ENCODE measurements at places on chromosomes 5 and 9.

DNA sequence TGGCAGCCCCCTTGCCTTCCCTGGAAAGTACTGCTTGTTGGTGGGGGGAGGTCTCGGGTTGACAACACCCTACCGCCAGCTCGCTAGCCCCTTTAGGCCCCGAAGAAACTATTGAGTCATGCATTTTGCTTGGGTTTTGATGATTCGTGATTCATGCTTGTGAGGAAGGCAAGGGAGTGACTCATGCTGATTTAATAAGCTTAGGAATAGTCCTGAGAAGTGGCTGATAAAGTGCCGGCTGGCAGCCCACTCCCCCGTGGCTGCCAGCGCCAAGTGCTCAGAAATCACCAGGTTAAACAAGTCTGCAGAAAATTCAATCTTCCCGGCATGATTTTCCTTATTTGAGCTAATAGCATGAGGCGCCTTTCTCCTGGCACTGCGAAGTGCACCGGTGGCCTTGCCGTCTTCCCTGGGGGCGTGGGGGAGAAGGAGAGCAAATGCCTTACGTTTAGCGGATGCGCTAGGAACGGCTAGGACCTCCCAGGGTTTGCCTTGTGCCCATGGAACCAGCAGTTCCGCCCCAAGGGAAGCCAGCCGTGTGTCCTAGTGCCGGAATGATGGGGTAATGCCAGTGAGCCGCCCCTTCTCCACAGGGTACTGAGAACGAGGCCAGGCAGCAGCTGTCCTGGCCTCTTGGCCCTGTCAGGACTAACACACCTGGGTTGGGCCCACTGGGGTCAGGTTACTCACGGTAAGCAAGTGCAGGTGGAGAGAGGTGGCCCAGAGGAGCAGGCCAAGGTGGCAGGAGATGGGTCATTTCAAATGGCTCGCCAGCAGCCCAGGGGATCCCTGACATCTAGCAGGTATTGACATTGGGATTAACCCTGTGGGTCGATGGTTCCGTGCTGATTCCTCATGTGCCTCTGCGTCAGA lies 151.9 kb downstream of the MACROH2A1 start:
- DNase-seq = peak; percentile 98

- DNase-seq = no peak
Measured at GRCh38 chr5:125848751-125849150, 574.5 kb upstream of the GRAMD2B start.

- DNase-seq = peak; percentile 64
Measured at GRCh38 chr5:36950586-36951457, 74.3 kb downstream of the NIPBL start.

GRCh38 chr9:135087899-135088347 lies 455 bp downstream of the OLFM1 start:
- DNase-seq = no peak

DNA sequence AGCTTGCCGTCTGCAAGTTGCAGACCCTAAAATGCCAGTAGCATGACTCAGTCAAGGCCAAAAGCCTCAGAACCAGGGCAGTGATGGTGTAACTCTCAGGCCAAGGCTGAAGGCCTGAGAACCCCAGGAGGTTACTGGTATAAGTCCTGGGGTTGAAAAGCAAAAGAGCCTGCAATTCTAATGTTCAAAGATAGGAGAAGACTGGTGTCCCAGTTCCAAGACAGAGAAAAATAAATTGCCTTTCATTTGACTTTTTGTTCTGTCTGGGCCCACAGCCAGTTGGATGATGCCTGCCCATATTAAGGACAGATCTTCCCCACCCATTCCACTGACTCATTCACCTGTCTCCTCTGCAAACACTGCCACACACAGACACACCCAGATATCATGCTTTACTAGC lies 673.2 kb downstream of the CDH18 start:
- no peak for DNase-seq

- no peak for DNase-seq
Measured at GRCh38 chr9:72037571-72037970, 22.8 kb downstream of the C9orf57 start.

DNA sequence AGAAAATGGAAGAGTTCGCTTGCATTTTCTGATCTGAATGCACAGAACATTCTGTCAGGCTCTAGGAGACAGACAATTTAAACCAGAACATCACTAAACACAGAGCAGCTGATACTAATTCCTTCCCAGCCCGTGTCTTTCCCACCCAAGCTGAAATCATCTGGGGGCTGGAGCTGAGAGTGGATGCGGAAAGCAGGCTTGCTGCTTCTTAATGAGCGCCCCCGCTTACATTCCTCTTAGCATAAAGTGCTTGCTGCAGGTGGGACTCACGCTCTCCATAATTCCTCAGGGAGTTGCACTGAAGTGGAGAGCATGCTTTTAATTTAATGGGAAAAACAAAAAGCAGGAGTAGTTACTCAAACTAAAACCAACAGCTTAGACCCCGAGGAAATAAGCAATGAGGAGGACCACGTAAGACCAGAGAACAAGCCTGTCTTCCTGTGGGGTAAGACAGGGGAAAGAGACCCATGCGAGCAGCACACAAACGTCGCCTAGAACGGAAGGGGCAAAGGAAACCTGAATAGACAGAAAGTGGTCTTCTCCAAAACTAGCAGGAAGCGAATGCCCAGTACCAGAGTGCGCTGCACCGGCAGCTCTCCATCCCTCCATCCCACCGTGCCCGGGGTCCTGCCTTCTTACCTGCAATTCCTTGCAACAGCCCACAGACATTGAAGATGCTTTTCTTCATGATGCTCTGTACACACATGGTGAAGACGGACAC lies 139.3 kb downstream of the LHFPL2 start:
- no peak for DNase-seq

DNA sequence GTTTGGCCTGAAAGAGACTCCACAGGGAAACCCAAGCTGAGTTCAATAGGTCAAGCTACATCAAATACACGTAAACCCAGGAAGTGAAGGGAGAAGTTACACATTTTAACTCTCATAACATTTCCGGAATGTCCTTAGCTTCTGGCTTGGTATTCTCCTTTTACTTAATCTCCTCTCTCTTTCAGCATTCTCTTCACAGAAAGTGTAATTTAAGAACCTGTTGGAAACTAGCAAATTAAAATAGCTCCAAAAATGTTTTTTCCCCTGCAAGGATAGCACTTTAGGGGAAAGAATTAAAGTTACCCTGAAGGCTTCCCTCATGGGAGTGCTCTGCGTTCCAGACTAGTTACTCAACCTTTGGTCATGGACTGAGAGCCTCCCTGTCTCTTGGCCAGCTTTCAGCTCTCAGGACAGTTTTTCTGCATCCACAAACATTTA lies 292.7 kb upstream of the TARS1 start:
- DNase-seq = peak; percentile 90

- no peak for DNase-seq
Measured at GRCh38 chr5:75686480-75686879, 30.8 kb downstream of the POC5 start.

DNA sequence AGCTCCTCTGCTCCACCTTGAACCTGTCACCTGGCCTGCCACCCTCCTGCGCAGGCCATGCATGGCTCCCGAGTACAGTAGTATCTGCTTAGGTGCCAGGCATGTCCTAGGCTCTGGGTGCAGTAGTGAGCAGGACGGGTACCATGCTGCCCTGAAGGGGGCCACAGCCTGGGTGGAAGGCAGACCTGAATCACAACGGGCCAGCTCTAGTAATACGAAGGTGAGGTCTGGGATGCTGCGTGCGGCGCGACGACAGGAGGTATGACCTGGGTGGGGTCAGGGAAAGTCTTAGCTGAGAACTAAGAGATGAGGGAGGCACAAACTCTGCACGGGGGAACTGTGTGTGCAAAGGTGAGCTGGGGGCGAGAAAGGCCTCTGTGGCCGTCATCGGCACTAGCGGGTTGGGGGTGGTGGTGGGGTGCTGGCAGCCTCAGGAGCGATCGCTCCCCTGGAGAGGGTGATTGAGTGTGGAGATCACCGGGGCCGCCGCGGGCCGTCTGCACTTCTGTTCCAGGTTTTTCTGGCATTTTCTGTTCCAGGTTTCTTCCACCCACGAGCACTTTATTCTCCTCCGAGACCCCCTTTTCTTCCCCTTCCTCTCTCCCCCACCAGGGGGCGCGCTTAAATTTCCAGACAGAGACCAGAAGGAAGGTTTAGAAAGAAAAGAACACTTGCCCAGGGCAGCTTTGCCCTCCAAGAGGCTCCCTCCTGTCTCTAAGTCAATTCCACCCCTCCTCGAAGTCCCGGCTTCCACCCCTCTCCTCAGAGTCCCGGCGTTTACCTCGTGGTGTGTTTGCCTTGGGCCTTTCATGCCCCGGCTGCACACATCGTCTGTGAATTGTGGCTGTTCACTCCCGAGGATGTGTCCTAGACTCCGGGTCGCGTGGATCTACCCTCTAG lies 15.1 kb downstream of the PDLIM4 start:
- DNase-seq = peak; percentile 39

GRCh38 chr9:91858213-91859030 lies 91.6 kb downstream of the ROR2 start:
- no peak for DNase-seq

DNA sequence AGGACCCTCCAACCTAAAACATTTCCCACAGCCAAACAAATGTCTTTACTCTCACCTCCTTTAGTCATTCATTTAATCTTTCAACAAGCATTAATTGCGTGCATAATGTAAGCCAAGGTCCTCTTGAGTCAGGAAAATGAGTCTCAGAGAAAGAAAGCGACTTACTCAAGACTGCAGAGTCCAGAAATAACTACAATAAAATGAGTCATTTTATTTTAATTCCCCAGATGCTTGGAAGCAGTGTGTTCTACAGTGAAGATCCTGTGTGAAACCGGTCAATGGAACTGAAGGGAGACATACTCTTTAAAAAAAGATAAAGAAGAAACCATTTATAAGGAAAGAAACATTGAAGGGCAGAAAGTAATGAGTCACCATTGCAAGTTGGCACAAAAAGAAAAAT lies 513.7 kb downstream of the CDK5RAP2 start:
- DNase-seq = no peak

- no peak for DNase-seq
Measured at GRCh38 chr5:12951846-12952245, 992.6 kb downstream of the DNAH5 start.

DNA sequence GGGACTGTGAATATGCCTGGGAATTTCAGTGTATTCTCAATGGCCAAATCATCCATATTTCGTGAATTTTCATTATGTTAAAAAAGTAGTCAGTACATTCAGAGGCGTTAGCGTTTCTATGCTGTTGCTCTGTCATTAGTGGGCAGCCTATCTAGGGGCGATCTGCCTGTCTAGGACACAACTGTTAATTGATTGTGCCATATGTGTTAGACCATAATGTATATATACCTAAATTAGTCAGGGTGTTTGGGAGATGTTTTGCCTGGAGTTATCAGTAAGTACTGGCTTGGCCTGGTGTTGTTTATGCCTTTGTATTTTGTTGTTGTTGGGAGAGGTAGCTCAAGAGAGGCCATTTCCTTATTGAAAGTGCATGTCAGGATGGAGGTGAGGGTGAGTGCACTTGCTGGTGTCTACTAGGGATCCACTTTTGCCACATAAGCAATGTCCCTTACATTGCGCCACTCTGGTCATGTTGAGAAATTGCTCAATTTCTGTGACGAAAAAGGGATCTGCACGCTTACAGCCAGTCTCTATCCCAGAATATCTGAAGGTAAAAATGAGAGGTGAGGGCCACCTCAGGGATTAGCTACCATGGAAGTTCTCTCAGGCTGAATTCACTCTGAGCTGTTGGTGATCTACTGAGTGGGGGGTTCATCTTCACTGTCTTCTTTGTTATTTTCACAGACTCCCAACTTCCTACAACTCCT lies 123.3 kb downstream of the ST8SIA4 start:
- DNase-seq = no peak

GRCh38 chr5:91941588-91941987 lies 558.5 kb upstream of the ARRDC3 start:
- no peak for DNase-seq

DNA sequence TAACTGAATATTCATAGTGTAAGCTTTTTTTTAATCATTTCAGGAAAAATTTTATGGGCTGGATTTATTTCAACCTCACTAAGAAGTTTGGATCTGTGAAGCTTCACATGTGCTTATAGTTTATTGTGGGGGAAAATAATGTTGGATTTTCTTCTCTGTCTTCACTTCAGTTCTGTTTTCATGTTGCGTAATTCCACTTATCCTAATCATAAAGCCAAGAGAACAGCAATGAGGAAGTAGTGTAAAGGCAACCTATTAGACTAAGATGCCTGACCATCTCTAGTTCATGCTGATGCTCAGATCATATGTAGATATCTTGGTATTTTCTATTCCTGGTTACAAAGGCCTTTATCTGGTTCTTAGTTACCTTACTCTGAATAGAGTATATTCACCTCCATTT lies 50.0 kb downstream of the CD180 start:
- peak; percentile 47 for DNase-seq

GRCh38 chr9:27888661-27889295 lies 315.5 kb upstream of the C9orf72 start:
- no peak for DNase-seq

- no peak for DNase-seq
Measured at GRCh38 chr5:108660291-108660690, 87.4 kb upstream of the FER start.

DNA sequence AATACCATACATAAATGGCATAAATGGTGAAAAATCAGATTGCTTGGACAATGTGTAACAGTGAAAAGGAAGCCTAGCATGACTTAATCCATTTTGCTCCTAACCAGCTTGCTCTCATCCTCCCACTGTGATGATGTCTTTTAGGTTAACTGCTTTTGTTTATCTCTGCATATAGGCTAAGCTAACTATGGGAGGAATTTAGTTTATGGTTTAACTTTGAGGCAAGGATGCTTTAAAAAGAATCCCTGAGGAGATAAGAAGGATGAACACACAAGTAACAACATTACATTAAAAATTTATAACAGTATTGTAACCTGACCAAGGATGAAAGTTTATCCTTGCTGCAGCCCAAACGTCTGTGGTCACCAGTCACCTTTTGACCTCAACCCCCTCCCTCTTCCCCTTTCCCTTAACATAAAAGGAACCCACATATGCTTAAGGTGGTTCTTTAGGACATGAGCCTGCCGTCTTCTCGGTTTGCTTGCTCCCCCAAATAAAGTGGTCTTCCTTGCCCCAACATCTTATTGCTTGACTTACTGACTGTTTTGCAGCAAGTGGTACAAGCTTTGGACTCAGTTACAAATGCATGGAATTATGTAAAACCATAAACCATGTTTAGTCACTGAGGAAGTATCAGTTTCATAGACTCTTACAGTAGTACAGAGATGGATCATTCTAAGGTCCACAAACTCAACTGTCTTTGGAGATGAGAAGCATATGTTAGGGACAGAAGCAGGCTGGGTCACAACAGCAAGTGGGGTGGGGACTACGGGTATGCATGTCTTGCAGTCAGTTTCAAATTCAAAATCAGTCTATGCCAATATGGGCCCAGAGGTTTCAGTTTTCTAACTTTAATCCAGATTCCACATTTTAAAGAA lies 31.3 kb downstream of the AGXT2 start:
- peak; percentile 59 for DNase-seq

- no peak for DNase-seq
Measured at GRCh38 chr9:123149067-123149466, 115.6 kb downstream of the GPR21 start.

All from IMR-90 (cell line).